ENCODE measurements at places on chromosomes 2 and 18. TPM values are rescaled to one million over a fixed set of nuclear protein-coding genes. Genes with fewer than 3 reads are reported as not detected.

DNA sequence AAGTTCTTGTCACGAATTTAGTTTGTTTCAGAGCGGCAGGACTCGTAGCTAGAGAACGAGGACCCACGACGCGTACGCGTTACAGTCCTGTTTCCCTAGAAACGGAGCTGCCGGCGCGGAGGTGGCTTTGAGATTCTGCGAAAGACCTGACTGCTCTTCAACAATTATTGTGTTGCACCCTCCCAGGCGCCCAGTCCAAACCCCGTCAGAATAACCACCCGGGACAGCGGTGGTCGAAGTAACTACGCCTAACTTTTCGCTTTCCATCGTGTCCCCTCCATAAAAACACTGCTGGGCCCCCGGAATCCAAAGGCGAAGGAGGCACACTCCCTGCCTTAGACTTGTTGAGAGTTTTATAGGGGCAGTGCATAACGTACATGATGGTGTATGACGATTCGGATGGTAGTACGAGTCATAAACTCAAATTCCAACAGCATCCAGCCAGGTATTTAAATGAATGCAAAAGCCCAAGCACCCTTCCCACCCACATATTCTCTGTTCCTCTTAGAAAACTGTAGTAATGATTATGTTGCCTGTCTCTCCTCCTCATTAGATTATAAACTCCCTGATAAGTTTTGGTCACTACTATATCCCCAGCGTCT lies 651 bp upstream of the STAM2 start:
- H3K27me3 ChIP-seq, result peaks cover 10% of the 10 kb centered on the region
- DNase-seq, result no peak
- H3K36me3 ChIP-seq, result peaks cover 2% of the 10 kb centered on the region
- H3K27ac ChIP-seq, result peak overlapping the region; percentile 100
- H3K4me1 ChIP-seq, result peaks cover 23% of the 10 kb centered on the region
- H3K4me3 ChIP-seq, result peak overlapping the region; percentile 99

DNA sequence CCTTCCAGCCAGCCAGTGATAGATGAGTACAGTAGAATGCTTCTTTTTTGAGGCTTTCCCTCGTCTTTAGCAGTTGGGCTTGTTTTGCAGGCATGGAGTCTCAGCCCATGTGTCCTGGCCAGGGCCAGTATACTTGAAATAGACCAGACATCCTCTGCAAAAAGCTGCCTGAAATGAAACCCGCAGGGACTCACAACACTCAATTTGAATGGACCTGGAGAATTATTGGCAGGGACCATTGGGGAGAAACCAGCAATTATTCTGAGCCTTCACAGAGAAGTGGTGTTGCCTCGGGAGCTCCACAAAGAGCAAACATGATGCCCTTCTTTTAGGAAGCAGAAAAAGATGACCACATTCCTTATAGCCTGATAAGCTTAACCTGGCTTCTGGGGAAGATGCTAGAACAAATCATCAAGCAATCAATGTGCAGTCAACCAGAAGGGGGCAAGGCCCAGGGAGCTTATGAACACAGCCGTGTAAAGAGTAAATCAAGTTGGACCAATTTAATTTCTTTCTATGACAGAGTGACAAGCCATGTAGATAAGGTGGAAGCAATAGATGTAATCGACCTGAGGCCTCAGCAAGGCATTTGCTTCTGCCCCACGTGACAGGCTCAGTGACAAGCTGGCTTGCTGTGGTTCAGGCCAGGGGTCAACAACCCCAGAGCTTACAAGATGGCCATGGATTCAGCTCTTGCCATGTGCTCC lies 42.1 kb downstream of the BOD1L2 start:
- DNase-seq, result no peak
- H3K4me1 ChIP-seq, result no peaks in the 10 kb centered on the region
- H3K27me3 ChIP-seq, result peaks cover 5% of the 10 kb centered on the region
- H3K36me3 ChIP-seq, result no peaks in the 10 kb centered on the region
- no peak overlapping the region for H3K27ac ChIP-seq

GRCh38 chr2:170813611-170814532 lies 2.8 kb upstream of the GAD1 start:
- H3K27me3 ChIP-seq, result peaks cover 81% of the 10 kb centered on the region
- DNase-seq, result peak; percentile 62
- no peaks in the 10 kb centered on the region for H3K36me3 ChIP-seq
- H3K27ac ChIP-seq, result no peak overlapping the region
- H3K4me3 ChIP-seq, result peak overlapping the region; percentile 50

GRCh38 chr2:203599509-203599908 lies 64.4 kb upstream of the RAPH1 start:
- no peaks in the 10 kb centered on the region for H3K36me3 ChIP-seq
- H3K4me1 ChIP-seq, result peaks cover 7% of the 10 kb centered on the region
- no peak overlapping the region for H3K27ac ChIP-seq
- no peaks in the 10 kb centered on the region for H3K27me3 ChIP-seq
- no peak for DNase-seq
- no peak overlapping the region for H3K4me3 ChIP-seq

DNA sequence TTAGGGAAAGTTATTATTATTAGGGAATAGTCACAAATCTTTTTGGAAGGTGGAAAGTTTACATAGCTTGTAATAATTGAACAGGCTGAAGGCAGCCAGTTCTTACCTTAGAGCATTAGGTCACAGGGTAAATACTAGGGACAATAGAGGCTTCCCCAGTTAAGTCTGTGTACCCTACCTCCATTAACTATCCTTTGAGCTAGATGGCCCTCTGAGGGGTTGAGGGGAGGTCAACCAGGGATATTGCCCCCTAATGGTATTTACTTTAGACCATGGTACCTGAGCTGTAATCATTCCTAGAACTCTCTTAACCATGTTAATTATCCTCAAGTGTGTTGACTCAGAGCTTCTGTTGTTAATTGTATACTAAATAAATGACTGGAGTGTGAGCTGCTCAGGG lies 120.5 kb upstream of the SCN7A start:
- no peaks in the 10 kb centered on the region for H3K27me3 ChIP-seq
- H3K27ac ChIP-seq, result no peak overlapping the region
- H3K4me3 ChIP-seq, result no peak overlapping the region
- peaks cover 10% of the 10 kb centered on the region for H3K4me1 ChIP-seq
- DNase-seq, result no peak

- H3K4me1 ChIP-seq, result peaks cover 19% of the 10 kb centered on the region
- H3K27ac ChIP-seq, result peak overlapping the region; percentile 60
- H3K36me3 ChIP-seq, result no peaks in the 10 kb centered on the region
- no peak for DNase-seq
- H3K27me3 ChIP-seq, result no peaks in the 10 kb centered on the region
- no peak overlapping the region for H3K4me3 ChIP-seq
These were observed 13.8 kb upstream of the SERTAD2 start for GRCh38 chr2:64667535-64667934.

DNA sequence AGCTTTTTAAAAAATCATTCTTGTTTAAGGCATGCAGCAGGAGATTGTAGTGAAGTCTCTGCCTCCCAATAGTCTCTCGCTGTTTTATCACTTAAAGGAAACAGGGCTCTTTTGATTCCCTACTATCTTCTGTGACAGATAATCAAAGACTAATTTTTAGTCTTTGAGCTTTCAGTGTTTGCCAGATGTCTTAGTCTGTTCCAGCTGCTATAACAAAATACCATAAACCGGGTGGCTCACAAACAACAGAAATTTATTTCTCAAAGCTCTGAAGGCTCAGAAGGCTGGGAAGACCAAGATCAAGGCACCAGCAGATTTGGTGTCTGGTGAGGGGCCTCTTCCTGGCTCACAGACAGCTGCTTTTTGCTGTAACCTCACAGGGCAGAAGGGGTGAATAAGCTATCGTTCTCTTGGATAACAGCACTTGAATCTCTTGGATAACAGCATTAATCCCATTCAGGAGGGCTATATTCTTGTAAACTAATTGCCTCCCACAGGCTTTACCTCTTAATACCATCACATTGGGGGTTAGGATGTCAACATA lies 37.8 kb upstream of the STAT4 start:
- DNase-seq, result no peak
- H3K4me1 ChIP-seq, result no peaks in the 10 kb centered on the region
- no peaks in the 10 kb centered on the region for H3K36me3 ChIP-seq
- no peaks in the 10 kb centered on the region for H3K27me3 ChIP-seq
- no peak overlapping the region for H3K27ac ChIP-seq

DNA sequence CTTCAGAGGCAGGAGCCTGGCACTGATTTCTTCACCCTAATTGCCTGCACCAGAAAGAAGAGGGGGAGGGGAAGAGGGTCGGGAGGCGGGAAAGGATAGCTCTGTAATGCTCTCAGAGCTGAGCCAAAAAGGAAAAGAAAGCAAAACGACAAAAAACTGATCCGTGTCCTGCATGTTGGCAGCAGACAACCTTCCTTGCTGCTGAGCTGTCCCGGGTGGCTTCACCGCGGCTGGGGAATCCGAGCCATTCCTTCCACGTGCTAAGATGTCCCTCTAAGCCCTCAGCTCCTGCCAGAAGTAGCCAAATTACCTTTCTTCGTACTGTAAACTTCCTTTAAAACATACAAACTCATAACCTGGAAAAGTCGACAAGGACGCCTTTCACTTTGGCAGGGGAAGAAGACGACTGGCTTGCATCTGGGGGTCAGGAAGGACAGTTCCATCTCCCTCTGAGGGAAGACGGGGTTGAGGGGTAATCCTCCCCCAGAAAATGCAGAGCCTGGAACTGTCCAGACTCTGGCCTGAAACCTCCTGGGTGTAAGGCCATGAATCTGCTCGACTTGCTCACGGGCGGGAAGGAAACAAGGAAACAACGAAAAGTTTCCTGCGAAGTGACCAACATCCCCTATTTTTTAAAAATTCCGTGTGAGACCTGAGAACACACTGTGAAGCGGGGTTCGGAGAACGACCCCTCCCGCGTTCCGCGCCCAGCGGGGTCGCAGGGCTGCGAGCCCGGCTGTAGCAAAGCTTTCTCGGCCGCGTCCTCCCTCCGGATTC lies 7.7 kb downstream of the OTX1 start:
- H3K4me3 ChIP-seq, result peak overlapping the region; percentile 80
- no peak for DNase-seq
- H3K36me3 ChIP-seq, result peaks cover 20% of the 10 kb centered on the region
- H3K27me3 ChIP-seq, result peaks cover 99% of the 10 kb centered on the region
- peak overlapping the region; percentile 76 for H3K27ac ChIP-seq
- H3K4me1 ChIP-seq, result peaks cover 44% of the 10 kb centered on the region

DNA sequence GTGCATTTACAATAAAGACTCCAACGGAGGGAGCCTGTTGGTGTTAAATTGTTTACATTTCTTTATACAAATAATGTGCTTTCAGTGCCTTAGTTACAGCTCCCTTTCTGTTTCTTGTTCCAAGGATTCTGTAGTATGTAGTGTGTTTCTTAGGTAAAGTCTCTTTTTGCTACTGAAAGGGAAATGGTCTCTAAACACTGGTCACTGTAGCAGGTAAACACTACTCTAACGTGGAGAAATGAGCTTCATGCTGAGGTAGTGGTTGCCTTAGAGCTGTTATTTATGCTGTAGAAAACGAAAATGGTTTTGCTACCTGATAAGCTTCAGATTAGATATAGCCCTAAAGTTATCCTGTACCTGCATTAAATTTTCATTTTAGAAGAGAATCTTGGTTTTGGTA lies 163.6 kb downstream of the CAPN13 start:
- peaks cover 2% of the 10 kb centered on the region for H3K36me3 ChIP-seq
- no peaks in the 10 kb centered on the region for H3K4me1 ChIP-seq
- no peak for DNase-seq
- H3K27me3 ChIP-seq, result no peaks in the 10 kb centered on the region
- H3K4me3 ChIP-seq, result no peak overlapping the region

DNA sequence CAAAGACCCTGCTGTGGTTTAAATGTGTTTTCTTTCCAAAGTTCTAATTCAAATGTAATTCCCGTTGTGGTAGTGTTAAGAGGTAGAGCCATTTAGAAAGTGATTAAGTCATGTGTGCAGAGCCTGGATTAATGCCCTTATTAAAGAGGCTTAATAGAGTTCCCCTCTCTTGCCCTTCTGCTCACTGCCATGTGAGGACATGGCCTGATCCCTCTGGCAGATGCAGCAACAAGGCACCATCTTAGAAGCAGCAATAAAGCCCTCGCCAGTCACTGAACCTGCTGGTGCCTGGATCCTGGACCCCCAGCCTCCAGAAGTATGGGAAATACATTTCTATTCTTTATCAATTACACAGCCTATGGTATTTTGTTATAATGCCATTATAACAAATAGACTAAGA lies 485.2 kb downstream of the DCDC2C start:
- peaks cover 24% of the 10 kb centered on the region for H3K4me1 ChIP-seq
- DNase-seq, result no peak
- H3K4me3 ChIP-seq, result no peak overlapping the region
- H3K27ac ChIP-seq, result no peak overlapping the region

GRCh38 chr2:39356922-39357639 lies 80.0 kb downstream of the MAP4K3 start:
- H3K27ac ChIP-seq, result no peak overlapping the region
- H3K4me3 ChIP-seq, result no peak overlapping the region

DNA sequence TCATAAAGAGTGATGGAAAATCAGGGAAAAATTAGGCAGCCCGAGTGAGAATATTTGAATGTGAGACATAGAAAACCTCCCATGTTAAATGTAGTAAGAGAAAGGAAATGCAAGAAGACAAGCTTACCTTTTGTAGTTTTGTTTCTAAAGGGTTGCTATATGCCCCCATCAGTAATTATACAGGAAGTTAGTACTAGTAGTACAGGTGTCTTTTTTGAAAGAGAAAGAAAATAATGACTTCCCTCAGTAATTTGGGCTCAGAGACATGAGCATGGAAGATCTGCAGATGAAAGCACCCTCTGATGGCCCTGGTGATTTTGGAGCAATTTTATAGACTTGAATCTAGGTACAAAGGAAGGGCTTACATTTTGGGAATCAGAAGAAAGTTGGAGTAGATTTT lies 80.8 kb downstream of the RHBDD1 start:
- no peak overlapping the region for H3K27ac ChIP-seq
- H3K27me3 ChIP-seq, result no peaks in the 10 kb centered on the region
- DNase-seq, result no peak
- peaks cover 13% of the 10 kb centered on the region for H3K36me3 ChIP-seq
- H3K4me1 ChIP-seq, result peaks cover 6% of the 10 kb centered on the region

- no peaks in the 10 kb centered on the region for H3K4me1 ChIP-seq
- no peak overlapping the region for H3K27ac ChIP-seq
- H3K27me3 ChIP-seq, result no peaks in the 10 kb centered on the region
- no peak overlapping the region for H3K4me3 ChIP-seq
- H3K36me3 ChIP-seq, result no peaks in the 10 kb centered on the region
These were observed 518.8 kb upstream of the MEX3C start for GRCh38 chr18:51716277-51716676.

- H3K27me3 ChIP-seq, result no peaks in the 10 kb centered on the region
- H3K4me3 ChIP-seq, result no peak overlapping the region
- no peak for DNase-seq
- no peak overlapping the region for H3K27ac ChIP-seq
These were observed 85.4 kb downstream of the DLGAP1 start for GRCh38 chr18:4369705-4370104.

DNA sequence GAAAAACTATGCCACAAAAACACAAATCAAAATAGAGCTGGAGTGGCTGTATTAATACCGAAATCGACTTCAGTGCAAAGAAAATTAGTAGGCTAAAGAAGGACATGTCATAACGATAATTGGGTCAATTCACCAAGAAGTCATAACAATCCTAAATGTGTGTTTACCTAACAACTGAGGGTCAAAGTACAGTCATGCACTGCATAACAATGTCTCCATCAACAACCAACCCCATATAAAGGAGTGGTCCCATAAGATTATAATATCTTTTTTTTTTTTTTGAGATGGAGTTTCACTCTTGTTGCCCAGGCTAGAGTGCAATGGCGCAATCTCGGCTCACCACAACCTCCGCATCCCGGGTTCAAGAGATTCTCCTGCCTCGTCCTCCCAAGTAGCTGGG lies 87.5 kb downstream of the NAB1 start:
- no peak overlapping the region for H3K27ac ChIP-seq
- no peak for DNase-seq
- peaks cover 6% of the 10 kb centered on the region for H3K4me1 ChIP-seq
- H3K27me3 ChIP-seq, result no peaks in the 10 kb centered on the region
- no peak overlapping the region for H3K4me3 ChIP-seq

The HSPE1 gene
- 203 TPM for total RNA-seq

The SPDYA gene
- total RNA-seq, result 1.1 TPM

The UBXN2A gene
- 29.8 TPM for total RNA-seq

The GPR155 gene
- 1.7 TPM for total RNA-seq

The BOLL gene
- not detected for total RNA-seq

The MROH2A gene
- not detected for total RNA-seq

All from neural crest cell (in vitro differentiated cells).